ENCODE measurements at places on chromosomes 2 and 18.
A peak's percentile ranks its signal among the peaks of the same experiment; 100 is the strongest.

DNA sequence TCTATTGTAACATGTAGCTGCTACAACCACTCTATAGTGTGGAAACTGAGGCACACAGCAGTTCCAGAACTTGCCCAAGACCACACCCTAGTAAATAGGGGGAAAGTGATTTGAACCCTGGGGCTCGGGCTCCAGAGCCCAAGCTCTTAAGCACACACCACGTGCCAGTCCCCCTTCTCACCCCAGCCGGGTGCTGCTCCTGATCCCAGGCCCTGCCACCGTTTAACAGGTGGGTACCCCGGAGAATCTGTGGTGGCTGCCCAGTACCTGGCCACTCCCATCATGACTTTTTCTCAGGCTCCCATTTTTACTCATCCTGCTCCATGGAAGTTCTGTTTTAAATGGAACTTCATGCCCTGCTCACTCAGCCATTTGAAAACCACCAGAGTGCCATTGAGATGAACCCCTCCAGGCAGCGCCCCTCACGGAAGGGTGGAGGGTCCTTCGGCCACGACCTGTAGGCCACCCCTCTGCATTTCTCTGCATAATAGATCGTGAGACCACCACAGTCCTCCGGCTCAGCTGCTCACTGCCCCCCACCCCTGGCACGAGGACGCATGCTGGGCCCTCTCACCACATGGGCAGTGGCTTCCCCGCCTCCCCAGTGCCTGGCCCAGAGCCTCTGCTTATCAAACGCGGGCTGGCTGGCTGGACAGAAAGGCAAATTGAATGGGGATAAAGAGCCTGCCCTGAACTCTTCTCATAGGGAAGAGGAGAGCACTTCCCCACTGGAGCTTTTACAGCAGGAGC is 42.1 kb downstream of the TMEM37 start:
- DNase-seq: no peak

- DNase-seq: no peak
These were observed 40.5 kb upstream of the SIX2 start for GRCh38 chr2:45049569-45050336.

DNA sequence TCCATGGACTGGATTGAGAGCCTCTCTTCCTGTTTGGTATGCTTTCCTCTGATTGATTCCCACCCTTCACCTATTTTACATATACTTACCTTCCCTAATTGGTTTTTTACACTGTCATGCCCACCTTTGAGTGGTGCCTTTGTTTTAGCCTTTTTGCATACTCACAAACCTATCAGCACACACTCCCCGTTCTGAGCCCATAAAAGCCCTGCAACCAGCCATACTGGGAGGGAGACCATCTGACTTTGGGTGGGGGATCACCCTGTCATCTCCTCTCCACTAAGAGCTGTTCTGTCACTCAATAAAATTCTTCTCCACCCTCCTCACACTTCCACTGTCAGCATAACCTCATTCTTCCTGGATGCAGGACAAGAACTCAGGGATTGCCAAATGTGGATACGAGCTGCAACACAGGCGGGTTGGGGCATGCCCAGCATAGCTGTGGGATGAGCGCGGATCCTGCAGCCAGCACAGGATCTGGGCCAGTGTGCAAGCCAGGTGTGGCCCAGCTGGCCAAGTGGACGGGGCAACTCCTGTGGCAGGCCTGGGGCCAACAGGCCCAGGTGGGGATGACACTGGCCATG is 9.4 kb upstream of the MOB1A start:
- DNase-seq: no peak

DNA sequence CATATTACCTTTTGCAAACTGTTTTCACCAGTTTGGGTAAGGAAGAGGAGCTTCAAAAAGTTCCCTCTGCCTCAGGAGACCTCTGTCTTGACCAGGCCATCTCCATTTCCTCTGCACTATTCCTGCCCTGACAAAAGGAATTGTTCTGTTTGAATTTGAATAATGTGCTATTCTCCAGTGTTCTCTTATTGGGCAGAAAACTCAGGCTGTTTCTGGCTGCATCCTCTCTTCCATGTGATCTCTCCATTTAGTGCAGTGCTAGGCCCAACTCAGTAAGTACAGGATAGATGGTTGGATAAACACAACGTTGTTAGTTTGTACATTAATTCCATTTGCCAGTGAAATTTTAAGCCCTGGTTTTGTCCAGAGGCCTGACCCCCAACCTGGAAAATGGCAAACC is 102.2 kb upstream of the CELF4 start:
- DNase-seq: no peak

DNA sequence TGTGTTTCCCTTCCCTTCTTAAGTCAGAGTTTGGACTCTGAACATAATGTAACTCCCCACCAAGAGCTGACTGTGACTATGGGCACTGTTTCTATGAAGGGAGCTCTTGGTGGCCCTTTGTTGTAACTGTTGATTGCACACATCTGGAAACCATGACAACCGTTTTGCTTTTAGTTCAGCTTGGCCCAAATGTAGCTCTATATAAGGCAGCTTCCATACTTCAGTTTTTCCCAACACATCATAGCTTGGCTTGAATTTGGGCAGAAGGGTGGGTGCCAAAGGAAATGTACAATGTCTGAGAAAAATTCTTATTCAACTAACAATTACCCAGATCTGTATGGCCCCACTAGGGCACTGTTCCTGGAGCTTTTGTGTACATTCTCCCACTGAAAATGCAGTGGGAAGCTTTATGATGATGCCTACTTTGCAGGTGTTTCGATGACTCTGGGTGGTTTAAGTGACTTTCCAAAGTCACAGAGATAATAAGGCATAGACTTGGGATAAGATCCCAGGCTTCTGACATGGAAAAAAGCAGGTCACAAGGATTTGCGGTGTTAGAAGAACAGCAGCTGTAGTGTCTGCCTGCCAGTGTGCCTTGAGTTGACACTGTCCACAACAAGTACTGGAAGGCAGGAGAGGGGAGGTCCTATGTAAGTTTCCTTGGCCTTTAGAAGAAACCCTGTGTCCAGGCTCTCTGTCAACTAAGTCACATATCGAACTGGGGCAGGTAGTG is 2.4 kb upstream of the CETN1 start:
- DNase-seq: no peak

DNA sequence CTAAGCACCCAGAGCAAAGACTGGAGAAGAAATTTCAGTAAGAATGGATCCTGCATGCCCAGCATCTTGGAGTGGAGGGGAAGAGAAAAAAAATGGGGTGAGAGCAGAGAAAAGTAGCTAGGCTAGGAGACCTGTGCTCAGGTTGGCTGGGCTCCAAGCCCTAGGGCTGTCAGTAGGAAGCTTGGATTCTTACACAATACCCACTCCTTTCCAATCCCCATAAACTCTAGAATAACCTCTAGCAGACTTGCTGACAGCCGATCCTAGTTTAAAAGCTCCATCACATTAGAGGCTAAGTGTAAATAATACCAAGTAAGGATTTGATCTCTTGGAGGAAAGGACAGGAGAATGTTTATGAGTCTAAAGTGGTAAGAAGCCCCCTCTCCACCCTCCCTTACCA is 46.2 kb upstream of the NABP1 start:
- DNase-seq: no peak

- peak; percentile 18 for DNase-seq
These were observed 100.4 kb upstream of the SMAD2 start for GRCh38 chr18:48030616-48031480.

DNA sequence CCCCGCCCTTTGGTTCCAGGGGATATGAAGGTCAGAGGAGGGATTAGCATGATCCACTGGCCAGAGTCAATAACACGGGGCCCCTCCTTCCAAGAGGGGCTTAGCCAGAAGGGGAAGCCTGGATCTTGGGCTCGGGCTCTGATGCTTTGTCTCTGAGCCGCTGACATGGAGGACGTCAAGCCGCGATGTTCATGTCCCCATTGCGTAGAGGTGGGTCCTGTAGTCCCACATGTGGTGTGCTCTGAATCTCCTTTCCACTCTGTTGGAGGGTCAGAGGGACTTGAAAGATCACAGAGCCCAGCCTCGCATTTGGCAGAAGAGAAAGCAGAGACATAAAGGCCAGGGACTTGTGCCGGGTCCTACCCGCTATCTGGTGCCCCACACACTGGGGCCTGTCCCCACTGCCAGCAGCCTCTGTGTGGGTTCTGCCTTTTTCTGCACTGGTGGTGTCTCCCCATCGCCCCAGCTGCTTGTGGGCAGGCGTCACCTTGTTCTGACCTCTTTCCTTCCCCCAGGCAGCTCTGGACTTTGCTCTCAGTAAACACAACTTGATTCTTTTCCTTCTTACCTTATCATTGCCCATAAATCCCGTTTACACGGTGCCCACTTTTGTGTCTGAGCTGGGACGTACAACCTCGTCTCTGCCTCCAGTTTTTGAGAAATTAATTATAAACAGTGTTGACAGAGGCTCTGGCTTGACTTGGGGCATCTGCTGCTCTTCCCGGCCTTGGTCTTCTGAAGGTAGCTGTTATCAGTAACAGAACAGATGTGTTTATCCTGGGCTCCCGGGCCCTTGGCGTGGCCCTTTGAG is 48.8 kb downstream of the SH3BP4 start:
- no peak for DNase-seq

DNA sequence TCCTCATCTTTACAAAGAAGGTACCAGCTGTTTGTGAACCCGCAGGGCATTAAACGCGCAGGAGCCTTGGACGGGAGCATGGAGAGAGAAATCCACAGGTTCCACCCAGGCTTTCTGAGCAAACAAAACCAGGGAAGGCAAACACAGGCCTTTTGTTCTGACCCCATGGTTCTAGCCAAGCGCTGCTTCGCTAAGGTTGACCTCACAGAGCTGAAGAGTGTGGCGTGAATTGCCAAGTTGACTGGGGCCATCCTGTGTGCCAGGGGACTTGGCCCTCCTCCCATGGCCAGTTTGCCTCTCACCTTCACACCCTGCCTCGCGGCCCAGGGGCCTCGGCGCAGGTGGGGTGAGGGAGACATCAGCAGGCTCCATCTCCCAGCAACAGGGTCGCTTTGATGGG is 74.1 kb downstream of the VAPA start:
- DNase-seq: peak; percentile 31

DNA sequence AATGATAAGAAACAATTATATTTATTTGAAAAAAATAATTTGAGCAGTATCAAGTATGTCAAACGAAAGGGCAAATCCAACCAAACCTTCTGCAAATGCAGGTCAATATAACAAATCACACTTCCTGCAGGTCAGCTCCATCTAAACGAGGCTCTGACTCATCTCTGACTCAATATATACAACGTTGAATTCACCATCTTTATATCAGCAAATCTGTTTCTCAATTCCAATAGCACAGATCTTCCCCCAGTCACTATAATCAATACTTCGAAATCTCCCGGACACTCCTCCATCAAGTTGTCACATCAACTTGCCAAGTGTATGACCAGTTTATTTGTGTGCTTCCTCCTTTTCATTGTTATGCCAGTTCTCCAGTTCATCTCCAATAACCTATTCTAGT is 388.9 kb downstream of the ZEB2 start:
- no peak for DNase-seq

DNA sequence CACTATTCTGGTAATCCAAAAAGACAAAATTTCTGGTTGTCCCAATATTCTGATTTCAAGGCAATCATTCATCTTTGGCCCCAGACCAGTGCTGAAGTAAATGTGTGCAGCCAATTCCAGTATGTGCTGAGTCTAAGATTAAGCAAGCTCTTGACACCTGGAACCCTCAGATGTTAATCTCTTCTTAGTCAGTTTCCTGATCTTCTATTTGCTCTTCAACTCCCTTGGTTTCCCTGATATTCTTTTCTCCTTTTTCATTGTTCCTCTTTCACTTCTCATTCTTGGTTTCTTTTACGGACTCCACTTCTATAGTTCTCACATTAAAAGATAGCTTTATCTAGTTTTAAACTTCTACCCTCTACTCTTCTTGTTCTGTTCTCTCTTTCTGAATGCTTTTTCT is 445.7 kb upstream of the FANCL start:
- no peak for DNase-seq

GRCh38 chr2:51032751-51033330 is 909 bp upstream of the NRXN1 start:
- no peak for DNase-seq

DNA sequence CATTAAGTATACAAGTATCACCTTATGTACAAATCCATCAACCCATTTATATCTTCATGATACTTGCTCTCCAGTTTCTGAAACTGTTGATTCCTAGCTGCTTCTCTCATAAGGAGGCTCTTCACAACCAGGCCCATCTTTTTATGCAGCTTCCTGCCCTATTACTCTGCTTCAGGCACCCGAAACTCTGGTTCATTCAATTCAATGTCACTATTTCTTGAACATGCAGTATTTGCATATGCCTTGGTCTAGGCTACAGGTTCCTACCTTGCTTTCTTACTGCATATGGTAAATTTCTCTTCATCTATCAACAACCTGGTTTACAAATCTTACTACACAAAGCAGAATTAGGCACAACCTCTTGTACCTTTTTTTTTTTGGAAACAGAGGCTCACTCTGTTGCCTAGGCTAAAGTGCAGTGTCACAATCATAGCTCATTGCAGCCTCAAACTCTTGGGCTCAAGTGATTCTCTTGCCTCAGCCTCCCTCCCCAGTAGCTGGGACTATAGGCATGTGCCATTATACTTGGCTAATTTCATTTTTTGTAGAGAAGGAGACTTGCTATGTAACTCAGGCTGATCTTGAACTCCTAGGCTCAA is 2.7 kb upstream of the CDKL4 start:
- no peak for DNase-seq

DNA sequence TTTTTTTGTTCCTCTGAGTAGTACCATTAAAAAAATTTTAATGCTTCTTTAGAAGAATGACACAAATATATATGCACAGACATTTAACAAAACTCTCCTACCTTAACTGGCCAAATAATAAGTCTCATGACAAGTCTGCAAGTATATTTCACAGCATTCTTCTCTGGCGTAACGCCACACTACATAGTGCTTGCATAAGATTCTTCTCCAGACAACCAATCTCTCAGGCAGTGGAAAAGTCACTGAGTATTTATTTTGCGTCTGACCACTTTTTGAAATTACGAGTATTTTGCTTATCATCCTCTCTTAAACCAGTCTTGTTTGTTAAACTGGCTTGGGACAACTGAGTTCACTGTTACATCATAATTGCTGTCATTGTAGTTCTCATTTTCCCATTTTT is 749.2 kb downstream of the ADCYAP1 start:
- DNase-seq: no peak

GRCh38 chr18:46366201-46366600 is 262.0 kb downstream of the HAUS1 start:
- no peak for DNase-seq

- no peak for DNase-seq
These were observed 59.5 kb downstream of the ABCG8 start for GRCh38 chr2:43898134-43898837.

- no peak for DNase-seq
These were observed 264.1 kb downstream of the EXOC6B start for GRCh38 chr2:72561621-72562318.

GRCh38 chr2:11574176-11575046 is 40.6 kb downstream of the GREB1 start:
- DNase-seq: no peak

GRCh38 chr18:3782901-3783300 is 332.9 kb downstream of the TGIF1 start:
- DNase-seq: no peak

- DNase-seq: peak; percentile 23
These were observed 29.8 kb upstream of the TAF1B start for GRCh38 chr2:9813312-9814128.

DNA sequence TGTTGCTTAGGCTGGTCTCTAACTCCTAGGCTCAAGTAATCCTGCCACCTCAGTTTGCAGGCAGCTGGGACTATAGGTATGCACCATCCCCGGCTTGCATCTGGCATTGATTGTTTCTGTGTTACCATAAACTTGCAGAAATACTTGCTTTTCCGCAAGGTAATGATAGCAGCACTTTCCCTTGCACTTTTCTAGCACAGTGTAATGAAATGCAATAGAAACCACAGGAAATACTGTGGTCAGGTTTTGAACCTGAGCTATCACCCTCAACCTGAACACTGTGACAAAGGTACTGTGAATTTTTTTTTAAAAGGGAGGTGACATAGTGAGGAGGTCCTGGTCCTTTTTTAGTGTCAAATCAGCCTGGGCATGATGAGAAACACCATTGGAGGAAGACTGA is 38.3 kb downstream of the DHRS9 start:
- DNase-seq: no peak

All from C1 segment of cervical spinal cord (tissue), 14 donors.